Activated CD8-positive, alpha-beta memory T cell treated with anti-CD3 and anti-CD28 coated beads for 1 hour (primary cell): ENCODE measurements at places on chromosomes 16 and 17.

DNA sequence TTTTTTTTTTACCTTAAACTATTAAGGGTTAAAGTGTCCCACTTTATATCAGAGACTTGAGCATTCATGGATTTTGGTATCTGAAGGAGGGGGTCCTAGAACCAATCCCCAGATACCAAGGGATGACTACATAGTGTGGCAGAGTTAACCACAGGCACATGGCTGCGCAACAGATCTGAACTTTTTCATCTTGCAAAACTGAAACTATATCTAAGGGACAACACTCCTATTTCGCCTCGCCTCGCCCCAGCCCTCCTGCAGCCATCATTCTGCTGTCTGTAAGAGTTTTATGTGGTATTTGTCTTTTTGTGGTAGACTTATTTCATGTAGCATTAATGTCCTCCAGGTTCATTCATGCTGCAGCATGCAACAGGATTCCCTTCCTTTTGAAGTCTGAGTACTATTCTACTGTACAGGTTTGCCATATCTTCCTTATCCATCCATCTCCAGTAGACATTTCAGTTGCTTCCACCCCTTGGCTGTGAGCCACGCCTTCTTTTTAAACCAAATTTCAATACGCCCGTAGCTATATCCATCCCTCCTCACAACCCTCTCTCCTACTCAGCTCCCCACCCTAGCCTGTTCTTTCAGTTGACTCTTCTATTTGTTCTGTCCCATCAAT, 53.2 kb downstream of the AMFR start:
- no peak for DNase-seq

DNA sequence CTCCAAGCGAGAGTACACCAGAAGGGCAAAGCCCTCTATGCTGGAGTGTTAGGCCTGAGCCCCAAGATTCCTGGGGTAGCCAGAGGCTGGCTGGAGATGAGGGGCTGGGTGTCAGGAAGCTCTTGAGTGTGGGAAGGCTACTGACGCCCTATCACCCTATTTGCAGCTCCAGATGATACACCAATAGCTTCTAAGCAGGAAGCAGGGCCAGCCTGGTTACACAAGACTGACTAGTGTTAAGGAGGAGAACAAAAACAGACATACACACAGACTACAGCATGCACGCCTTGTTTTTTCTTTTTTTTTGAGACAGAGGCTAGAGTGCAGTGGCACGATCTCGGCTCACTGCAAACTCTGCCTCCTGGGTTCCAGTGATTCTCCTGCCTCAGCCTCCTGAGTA, 15.9 kb downstream of the POLR3K start:
- no peak for DNase-seq

DNA sequence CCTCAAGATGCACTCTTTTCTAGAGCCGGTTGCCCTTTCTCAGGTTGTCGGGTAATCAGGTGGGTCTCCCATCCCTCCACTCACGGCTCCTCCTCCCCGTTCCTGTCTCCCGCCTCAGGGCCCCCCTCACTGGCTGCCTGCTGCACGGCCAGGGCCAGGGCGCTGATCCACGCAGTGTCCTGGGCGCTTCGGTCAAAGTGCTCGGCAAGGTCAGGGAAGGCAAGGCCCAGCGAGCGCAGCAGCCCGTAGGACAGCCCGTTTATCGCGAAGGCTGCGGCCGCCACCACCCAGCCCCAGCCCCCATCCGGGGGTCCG, 753 bp downstream of the SLC16A11 start:
- DNase-seq: no peak

- DNase-seq: no peak
Measured at GRCh38 chr17:49895812-49896211, 47.9 kb upstream of the TAC4 start.

- no peak for DNase-seq
Measured at GRCh38 chr16:55189224-55189623, 134.8 kb upstream of the IRX6 start.

- DNase-seq: no peak
Measured at GRCh38 chr17:47276868-47277267, 23.2 kb downstream of the ITGB3 start.

GRCh38 chr17:34257299-34257985, 2.4 kb downstream of the CCL2 start:
- DNase-seq: no peak

GRCh38 chr16:10181196-10182162, 749 bp downstream of the GRIN2A start:
- DNase-seq: no peak

DNA sequence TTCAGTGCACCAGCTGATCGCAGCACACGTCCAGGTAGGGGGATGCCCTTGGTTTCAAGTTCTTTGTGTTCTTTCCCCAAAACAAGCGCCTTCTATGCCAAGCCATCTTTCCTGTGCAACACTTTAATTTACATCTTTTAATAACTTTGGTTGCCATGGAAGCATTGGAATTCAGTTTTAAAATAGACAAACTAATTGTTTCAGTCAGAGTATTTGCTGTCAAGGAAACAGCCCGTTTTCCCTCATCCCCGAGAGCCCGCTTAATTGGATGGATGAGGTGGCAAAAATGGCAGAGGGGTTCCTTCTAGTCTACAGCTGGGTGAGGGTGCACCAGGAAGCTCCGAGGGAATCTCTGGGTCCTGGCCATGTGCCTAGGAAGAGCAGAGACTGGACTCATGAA, 793.7 kb upstream of the EEF2KMT start:
- no peak for DNase-seq

DNA sequence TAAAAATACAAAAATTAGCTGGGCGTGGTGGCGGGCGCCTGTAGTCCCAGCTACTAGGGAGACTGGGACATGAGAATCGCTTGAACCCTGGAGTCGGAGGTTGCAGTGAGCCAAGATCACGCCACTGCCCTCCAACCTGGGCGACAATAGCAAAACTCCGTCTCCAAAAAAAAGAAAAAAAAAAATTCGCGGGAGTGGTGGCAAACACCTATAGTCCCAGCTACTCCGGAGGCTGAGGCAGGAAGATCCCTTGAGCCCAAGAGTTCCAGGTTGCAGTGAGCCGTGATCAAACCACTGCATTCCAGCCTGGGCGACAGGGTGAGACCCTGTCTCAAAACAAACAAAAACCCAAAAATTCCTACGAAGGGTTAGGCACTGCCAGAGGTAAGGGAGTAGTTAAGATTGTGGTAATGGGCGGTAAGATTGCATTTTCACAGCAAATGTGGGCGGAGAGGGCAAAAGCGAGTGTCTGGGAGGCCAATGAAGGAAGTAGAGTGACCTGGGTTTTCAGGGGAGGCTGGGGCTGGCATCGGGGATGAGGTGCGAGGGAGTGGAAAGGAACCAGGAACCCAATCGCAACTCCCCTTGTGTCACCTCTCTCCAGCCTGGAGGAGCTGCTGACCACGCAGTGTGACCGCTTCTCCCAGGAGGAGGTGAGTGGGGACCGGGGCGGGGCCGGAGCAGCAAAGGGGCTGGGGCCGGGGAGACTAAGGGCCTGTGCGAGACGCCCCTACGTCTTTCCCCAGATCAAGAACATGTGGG, 2.6 kb downstream of the MYL11 start:
- DNase-seq: no peak

DNA sequence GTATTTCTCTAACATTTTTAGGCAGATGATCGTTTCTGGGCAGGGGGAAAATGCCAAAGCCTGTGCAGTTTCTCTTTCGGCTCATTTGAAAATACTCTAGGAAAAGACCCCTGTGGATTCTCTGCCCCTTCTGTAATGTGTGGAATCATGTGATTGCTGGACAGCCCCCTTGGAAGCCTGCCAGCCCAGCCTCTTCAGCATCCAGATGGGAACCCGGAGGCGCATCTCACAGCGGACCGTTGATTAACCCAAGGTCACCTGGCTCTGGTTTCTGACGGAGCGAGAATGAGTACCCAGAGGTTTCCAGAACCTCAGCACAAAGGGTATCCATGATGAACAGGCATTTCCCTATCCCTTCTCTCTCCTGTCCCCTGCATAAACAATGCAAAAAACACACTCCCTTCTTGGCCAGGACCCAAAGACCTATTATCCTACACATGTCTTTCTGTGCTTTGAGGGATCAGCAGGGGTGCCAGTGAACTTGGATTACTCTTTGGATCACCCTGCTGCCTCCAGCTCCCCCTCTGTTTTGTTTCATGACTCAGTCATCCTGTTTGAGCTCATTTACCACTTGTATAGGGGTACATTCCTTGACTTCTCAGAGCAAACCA, 957.1 kb upstream of the RBFOX1 start:
- DNase-seq: no peak

DNA sequence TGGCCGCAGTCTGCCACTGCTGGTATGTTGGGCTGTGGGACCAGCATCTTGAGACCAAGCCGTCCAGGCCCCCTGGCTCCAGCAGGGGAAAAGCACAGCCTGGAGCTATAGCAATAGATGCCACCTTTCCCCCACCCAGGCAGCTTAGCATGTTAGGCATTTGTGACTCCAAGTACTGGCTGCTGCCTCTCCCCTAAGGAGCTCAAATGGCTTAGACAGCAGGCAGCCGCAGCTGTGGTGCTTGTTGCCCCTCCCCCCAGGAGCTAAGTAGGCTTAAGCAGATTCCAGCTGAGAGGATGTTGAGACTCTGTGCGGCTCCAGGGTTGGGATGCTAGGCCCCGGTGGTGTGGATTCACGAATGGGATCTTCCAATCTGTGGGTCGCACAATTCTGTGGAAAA, 88.8 kb upstream of the ANKFN1 start:
- DNase-seq: no peak

- no peak for DNase-seq
Measured at GRCh38 chr16:65757064-65757463, 609.4 kb upstream of the CDH5 start.

DNA sequence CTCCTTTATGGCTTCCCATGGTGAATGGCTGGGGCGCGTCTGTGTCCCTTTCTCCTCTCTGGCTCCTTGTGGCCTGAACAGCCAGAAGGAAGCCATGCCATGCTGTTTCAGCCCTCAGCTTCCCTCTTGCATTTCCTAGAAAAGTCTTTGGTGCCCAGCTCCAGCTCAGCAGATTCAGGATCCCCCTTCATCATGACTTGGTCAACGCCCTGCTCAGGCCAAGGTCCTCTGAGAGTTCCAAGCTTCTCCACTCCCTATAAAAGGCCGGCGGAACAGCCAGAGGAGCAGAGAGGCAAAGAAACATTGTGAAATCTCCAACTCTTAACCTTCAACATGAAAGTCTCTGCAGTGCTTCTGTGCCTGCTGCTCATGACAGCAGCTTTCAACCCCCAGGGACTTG, at the start of gene CCL13:
Gene CCL13 (plus strand): TSS at position 287 of the 400 bp plus-strand sequence. CDS start 47 bp downstream, at position 334.
- no peak for DNase-seq

GRCh38 chr16:1123525-1124230, 27.6 kb upstream of the C1QTNF8 start:
- no peak for DNase-seq

DNA sequence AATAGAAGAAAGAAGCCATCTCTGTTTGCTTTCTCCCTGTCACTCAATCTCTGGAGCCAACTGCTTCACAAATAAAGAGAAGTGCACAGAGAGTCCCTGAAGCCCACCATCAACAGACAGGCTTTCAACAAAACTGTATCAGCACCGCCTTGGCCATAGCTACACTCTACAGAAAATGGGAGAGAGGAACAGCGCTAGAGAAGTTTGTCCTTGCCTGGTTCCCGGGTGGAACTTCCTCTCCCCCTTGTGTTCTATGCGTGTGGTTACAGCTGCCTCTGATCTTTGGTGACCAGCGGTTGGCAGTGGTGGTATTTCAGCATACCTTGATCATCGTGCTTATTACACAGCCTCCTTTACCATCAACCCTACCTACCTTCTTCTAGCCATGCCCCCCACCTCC, 91.4 kb upstream of the CCL2 start:
- DNase-seq: no peak
